Inflammatory macrophage treated with lipopolysaccharide for 1 hour (primary cell): ENCODE measurements at places on chromosomes 3 and 15.

- no peak for DNase-seq
Measured at GRCh38 chr15:74201710-74202420, 722 bp downstream of the STRA6 start.

DNA sequence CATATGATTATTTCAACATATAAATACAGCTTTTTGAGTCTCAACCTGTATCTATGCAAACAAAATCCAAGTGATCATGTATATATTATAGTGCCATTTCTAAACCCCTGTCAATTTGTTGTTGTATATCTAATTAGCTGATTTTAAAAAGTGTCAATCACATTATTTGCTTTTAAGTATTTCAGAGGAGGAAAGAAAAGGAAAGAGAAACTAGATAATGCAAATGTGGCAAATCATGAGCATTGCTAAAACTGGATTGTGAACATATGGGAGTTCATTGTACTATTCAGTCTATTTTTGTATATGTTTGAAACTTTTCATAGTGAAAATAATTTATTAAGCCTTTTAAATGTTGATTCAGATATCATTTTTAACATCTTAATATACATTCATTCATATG lies 190.7 kb downstream of the ZIC4 start:
- DNase-seq, result no peak

DNA sequence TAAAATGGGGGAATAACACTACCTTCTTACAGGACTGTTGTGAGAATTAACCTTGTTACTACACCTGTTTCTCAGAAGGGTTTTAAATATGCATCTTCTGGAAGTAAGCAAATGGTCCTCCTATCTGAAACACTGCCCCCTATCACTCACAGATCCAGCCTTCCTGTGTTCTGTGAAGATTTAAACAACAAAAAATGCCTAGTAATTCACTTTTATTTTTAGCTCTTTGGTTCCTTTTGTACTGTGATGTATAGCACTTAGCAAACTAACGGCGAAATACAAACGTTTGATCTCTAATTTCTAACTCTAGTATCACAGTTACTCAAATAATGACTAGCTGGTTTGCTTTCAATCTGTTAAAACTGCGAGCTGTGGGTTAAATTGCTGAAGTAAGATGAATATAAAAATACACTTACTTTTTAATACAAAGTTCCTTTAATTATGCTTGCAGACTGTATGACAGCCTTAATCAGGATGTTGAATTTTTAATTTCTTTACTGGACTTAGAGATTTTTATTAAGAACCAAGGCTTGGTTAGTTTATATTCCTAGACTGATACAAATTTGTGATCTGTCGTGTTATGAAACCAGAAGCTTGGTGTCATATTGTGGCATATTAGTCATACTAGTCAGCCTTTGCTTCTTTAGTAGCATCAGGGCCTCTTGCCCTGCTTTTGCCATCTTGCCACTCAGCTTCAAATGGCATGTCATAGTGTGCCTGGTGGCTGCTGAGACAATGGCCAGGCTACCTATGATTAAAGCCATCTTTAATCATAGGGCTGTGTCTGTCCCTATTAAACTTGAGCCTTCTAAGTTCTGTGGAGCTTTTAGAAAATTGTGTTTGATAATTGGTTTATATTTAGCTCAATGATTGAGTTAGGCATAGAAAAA lies 9.2 kb downstream of the EIF3J start:
- DNase-seq, result peak; percentile 58

GRCh38 chr3:115624029-115624741 lies 875 bp downstream of the GAP43 start:
- DNase-seq, result no peak

- peak; percentile 45 for DNase-seq
Measured at GRCh38 chr3:123618076-123618708, 33.3 kb upstream of the HACD2 start.

- DNase-seq, result no peak
Measured at GRCh38 chr3:15800780-15801179, 3.0 kb upstream of the ANKRD28 start.

DNA sequence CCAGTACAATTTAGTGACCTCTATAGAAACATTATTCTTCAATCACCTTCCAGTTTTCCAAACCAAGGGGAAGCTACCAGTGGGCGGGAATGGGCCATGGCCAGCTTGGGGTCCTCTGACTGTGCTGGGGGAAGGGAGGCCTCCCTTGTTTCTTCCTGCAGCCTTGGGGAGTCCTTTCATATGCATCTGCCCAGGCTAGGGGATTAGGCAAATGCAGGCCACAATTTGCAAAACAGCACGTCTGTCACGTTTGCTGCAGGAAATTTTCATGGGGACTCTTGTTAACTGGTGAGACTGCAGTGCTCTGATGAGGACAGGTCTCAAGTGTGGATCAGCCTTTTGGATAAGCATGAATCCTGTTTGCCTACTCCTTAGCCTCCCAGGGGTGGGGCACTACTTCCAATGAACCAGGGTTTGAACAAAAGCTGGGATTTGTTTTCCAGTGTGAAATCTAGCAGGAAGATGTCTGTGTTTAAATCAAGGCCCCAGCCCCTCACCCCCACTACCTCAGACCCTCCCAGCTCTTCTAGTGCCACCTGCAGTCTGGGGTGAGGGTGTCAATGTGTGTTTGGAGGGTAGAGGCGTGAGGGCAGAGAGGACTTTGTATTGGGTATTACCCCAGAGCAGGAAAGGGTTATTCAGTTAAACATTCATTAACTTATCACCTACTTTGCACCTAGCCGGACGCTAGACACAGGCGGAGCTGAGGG lies 219.9 kb downstream of the OPA1 start:
- DNase-seq, result no peak

DNA sequence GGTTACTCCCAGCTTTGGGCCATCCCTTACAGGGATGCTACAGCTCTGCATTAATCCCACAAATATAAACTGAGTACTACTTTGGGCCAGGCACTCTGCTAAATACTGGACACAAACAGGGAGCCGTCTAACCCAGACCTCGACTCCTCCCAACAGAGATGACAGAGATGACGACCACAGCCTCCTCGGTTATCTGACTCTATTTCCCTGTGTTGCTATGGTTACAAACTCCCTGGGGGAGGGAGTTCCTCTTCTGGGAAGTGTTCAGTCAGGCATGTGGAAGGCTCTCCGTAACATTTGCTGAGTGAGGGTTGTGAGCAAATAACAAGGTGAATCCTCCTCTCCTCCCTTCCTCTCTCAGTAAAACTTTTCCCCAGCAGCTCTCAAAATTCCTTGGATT lies 6.7 kb upstream of the CMTM7 start:
- peak; percentile 70 for DNase-seq

DNA sequence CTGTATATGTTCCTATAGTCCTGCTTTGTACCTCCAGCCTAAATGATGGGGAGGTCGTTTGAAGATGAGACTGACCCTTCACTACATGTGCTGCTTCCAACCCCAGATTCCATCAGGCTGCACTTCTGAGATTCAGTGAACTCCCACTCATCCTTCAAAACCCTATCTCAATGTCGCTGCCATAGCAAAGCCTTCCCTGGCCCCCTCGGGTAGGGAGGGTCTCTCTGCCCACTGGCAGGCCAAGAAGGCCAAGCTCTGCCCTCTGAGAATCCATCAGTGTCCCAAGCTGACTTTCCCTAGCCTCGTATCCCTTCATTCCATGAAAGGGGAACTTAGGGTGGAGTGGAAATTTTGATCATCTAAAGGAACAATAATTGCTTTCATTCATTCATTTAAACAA lies 35.4 kb downstream of the TPRA1 start:
- no peak for DNase-seq

GRCh38 chr3:135994708-135995337 lies 29.3 kb downstream of the PPP2R3A start:
- DNase-seq, result no peak

DNA sequence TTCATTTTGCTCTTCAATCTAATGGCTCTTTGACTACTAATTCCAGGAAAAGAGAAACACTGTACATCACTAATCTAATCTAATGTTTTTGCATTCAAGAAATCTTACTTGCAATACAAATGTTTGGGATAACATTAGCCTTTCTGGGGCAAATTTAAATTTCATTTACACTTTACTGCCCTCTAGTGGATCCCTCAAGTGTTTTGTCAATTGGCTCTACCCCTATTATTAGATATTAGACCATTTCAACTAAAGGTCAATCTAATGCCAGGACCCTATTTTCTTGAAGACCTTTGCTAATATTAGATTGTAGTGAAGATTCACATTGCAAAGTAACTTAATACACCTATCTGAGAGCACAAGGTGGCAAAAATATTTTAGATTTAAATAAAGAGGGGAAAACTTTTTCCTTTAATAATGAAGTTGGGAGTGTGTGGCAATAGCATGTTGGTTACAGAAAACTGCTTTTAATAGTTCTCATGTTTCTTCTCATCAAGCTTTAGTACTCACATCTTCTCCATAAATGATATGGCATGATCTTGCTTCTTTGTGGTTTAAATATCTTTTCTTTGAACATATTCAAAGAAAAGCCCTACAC lies 5.0 kb downstream of the C2CD4A start:
- peak; percentile 40 for DNase-seq

DNA sequence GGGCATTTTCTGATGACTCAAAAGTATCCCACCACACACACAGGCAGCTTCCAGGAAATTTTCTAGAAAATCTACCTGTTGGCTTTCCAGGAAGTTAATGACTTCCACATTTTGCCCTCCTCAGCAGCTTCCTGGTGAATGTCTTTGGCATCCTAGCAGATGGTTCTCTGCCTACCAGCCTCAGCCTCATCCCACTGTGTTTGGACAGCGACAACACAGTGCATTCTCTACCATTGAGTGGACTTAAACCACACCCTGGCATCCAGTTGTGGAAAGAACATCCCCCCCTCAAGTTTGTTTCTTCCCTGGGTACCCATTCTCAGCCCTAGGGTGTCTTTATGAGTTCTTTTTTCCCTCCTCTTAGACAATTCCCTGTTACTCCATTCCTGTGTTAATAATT lies 50.8 kb upstream of the GADL1 start:
- DNase-seq, result no peak

DNA sequence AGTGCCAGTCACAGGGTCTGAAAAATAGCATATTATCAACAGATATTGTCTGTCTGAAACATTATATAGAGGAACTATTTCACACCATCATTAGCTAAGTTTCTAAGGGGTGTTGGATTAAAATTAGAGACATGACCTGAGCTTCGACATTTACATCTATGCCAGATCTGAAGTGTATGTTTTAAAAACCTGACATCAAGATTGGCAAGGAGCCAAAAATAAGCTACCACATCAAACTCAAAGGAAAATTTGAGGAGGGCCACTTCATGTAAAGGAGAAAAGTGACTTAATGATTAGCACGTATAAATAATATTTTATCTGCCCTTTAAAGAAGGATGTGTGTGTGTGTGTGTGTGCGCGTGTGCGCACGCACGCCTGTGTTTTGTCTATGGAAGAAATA lies 752.0 kb upstream of the GRM7 start:
- no peak for DNase-seq

- DNase-seq, result no peak
Measured at GRCh38 chr3:109831403-109831802, 494.1 kb upstream of the DPPA4 start.

DNA sequence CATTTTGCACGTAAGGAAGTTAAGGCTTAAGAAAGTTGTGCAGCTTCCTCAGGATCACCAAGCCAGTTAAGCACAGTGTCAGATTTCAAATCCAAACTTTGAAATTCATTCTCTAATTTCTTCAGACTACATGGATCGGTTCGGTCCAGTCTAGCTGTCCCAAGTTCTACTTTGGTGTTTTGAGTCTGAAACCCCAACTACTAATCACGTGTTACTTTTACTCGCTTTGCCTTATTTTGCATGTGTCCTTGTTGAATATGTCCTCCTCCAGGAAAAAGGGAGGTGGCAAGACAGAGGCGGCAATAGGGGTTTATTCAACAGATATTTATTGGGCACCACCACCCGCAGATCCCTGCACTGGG lies 522 bp upstream of the GXYLT2 start:
- no peak for DNase-seq

DNA sequence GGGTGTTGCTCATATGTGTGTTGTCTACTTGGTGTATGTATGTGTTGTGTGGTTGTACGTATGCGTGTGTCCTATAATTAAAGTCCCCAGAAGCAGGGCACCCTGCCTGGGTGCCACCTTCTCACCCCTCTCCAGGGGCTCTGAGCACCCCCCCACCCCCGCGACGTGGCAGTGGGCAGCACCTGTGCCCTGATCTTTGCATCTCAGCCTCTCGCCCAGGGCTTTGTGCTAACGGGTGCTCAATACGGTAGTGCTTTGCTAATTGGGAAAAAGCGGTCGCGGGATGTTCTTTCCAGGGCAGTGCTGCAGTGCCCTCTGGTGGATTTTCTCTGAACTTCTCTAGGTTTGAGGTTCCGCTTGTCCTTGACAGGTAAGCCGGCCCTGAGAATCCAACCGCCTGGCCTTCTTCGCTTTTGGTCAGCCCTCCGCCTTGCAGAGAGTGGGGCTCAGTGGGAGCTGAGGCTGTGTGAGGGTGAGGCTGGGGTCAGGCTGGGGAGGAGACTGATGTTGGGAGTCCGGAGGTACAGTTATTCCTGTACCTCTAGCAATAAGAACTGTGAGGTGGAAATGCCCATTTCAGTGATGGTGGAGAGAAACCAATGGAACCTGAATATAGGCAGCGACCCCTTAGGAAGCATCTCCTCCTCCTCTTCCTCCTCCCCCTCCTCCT lies 17.6 kb upstream of the EPHB3 start:
- peak; percentile 63 for DNase-seq

DNA sequence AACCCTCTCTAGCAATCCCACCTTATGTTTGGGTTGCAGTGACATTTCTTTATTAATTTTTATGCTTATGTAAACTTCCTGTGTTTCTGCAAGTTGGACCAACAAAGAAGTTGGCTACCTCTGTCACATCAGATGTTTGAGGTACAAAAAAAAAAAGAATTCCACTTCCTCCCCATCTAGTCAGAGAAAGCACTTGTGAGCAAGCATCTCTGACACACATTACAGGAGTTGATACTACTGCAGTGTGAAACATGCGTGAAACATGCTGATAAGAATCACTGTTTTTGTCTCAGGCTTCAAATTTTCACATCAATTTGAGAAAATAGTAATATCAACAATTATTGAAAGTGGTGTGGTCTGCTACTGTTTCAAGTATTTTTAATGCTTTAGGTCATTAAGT lies 1.3 kb downstream of the SCAANT1 start:
- no peak for DNase-seq

GRCh38 chr15:85002517-85002916 lies 20.9 kb downstream of the PDE8A start:
- no peak for DNase-seq

GRCh38 chr3:14581334-14582044 lies 41.3 kb upstream of the GRIP2 start:
- DNase-seq, result no peak

DNA sequence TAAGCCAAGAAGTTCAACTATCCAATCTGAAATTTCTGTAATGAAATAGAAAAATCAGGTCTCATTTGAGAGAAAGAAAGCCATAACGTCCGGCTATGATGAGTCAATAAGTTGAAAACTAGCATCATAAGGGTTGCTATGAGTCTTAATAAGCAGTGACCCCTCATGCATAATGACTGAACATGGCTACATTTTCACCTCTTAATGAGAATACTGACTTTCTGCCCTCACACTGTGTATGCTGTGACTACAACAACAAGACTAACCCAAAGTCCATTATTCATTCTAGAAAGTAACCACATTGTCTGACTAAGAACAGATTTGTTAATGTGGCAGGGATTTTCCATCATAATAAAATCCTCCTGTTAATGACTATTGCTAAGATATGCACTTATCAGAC lies 884.0 kb upstream of the CADM2 start:
- no peak for DNase-seq
